ENCODE measurements at places on chromosomes 12 and 14.

DNA sequence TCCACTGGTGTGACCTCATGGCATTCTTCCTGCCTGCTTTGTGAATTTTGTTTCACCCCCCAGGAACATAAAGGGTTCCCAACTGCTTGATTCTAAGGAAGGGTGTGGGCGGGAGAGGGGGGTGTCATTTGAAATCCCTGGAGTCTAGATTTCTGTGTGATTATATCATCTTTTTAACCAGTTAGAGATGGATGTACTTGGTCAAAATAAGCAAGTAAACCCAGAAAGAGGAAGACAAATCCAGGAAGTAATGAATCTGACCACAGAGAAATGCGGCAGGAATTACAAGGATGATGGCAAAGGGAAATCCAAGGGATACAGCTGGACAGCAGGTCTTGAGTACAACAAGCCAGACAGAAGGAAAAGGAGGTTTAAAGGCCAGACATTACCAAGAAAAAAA lies 38.9 kb downstream of the DMAC2L start:
- DNase-seq: no peak

DNA sequence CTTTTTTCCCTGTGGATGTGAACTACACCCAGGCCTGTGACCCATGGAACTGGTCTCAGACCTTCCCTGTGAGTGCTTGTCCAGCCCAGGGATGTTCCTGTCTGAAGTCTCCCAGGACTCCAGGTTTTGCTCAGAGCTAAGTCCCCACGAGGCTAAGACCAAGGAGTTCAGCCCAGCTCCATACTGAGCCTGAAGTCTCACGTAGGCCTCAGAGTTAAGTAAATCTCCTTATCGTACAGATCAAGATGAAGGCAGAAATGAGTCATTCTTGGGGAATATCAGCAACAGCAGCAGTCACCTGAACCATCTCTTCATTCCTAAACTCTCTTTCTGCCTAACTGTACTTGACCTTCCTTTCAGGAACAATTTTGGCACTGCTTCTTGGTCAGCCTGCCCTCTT lies 139.8 kb downstream of the ANO6 start:
- no peak for DNase-seq

GRCh38 chr14:24513009-24513408 lies 4.9 kb upstream of the CMA1 start:
- DNase-seq: no peak

DNA sequence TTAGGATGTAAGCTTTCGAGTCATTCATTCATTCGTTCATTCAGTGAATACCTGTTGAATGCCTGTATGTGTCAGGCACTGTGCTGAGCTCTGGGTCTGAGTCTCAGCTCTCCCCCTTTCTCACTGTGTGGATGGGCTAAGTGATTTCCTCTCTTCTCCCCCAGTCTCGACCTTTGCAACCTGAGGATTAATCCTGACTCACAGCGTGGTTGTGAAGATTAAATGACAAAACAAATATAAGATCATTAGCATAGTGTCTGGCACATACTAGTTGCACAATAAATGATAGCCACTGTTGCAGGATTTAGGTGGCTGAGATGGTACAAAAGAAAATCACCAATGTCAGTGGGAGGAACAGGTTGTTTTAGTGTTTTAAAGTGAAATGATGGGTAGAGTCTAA lies 136.7 kb downstream of the GPR135 start:
- no peak for DNase-seq

- DNase-seq: no peak
Observed at GRCh38 chr14:72169521-72169920, 237.3 kb downstream of the RGS6 start.

DNA sequence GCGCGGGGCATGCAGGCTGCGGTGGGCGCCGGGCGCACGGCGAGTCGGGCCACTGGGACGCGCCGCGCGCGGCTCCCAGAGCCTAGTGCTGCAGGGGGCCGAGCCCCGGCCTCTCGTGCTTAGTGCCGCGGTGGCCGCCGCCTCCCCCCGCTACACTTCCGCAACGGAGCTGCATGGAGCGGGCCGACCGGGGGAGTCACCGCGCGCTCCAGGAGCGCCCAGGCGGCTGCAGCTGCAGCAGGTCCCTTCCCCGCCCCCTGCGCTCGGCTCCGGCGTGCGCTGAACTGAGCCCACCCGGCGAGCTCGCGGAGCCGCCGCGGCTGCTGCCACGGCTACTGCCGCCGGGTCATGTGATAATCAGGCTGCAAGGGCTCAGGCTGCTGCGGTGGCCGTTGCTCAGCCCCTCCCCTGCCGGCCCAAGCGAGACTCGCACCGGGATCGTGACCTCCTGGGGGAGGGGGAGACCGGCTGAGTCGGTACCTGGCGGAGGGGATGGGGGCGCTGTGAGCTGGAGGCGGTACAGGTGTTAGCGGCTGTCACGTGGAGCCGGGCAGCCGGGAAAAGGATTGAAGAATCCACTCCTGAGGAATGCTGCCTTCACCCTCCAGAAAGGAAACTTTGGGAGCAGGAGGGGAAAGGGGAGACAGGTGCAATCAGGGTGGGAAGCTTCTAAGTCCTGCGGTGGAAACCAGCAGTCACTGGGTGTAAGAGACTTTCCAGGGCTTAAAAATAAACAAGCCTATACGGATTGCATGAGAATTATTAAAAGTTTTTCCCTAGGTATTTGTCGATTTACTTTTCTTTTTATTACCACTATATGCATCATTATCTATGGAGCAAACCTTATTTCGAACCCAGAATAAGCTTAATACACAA lies at the start of gene PPM1H:
TSS of gene PPM1H (minus strand) at position 352 of the 876 bp plus-strand sequence. CDS start 414 bp downstream, outside the sequence.
- peak; percentile 74 for DNase-seq

DNA sequence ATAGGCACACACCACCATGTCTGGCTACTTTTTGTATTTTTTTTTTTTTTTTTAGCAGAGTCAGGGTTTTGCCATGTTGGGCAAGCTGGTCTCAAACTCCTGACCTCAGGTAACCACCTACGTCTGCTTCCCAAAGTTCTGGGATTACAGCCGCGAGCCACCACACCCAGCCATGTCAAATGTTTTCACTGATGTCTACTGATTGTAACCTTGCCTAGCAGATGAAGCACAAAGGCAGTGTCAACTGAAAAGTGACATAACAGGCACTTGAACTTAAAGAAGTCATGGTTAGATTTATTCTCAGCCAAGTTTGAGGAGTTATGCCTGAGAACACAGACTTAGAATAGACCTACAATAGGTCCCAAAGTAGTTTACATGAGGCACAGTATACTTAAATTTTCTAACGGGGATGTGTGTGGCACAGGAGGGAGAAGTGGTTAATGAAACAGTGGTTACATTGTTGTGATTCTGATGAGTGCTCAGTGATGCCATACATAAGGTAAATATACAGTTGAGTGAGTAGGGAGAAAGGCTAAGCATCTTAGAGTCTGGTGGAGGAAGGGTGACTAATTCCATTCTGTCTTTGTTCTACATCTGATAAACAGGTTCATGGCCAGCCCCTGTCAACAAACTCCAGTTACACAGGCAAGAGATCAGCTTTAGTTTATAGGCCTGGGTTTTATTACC lies 12.6 kb upstream of the RNASE4 start:
- DNase-seq: no peak

GRCh38 chr12:19236656-19237055 lies 107.1 kb downstream of the PLEKHA5 start:
- no peak for DNase-seq

- no peak for DNase-seq
Observed at GRCh38 chr12:16586350-16587109, 19.4 kb downstream of the LMO3 start.

DNA sequence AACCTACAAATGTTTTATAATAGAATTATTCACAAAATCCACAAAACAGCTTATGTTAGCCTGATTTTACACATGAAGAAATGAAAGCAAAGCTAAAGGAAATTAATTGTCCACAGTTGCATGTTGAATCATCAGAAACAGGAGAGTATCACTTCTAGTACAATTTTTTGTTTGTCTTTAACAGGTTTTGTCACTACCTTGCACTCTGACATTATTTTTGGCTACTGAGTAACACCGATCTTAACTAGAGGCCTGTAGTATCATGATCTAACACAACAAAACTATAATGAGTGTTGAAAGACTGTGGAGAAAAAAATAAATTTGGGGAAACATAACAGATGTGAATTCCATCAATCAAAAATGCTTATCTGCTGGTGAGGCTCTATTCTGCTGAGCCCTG lies 60.1 kb downstream of the TAOK3 start:
- no peak for DNase-seq

- no peak for DNase-seq
Observed at GRCh38 chr12:109624467-109624866, 50.9 kb downstream of the MVK start.

DNA sequence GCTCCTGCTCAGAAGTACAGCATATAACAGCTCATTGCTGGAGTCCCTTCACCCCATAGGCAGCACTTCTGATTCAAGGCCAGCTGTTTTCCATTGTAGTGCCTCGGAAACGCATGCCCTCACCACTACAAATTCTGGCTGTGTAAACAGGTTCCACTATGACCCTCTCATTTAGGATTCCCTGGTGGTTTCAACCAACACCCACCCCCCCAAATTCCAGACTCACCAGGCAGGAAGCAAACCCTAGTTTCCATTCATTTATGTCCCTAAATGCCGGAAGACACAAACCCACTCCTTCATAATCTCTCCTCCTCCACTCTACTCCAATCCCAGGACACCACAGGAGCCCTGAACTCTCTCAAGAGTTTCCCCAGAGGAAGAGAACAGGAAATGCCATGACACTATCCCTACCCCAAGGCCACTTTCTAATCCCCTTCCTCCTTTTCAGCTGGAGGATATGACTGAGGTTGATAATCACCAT lies 75.9 kb upstream of the TMPO start:
- peak; percentile 83 for DNase-seq

DNA sequence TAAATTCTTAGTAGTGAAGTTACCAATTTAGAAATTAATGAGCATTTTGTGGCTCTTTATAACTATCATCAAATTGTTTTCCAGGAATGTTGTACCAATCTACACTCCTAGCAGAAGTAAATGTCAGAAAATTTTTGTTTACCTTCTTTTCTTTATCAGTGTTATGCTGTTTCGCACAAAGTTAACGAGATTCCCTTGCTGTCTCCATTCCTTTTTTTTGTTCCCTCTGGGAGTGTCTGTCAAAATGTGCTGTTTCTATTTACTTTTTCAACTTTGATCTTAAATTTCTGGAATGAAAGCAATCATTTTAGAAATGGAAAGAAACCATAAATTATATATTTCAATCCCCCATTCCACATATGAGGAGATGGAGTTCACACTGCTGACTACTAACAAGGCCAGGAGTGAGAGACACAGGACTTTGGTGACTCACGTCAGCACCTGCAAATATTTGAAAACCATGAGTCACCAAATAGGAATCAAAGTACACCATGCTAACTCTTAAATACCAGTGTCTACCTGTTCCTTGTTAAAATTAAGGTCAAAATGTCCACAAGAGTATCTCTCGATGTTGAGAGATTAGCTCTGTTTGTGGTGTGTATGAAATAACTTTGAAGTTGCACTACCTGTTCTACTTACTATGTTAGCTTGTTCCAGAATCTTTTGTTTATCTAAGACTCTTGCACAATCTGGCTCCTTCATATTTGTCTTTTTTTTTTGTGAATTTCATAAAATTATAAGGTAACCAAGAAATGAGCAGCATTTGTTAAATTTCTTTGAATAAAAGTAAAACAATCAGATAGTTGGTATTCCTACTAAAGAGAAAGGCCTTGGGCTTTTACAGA lies 106.0 kb downstream of the RMST start:
- peak; percentile 50 for DNase-seq

GRCh38 chr14:23163830-23164229 lies 19.6 kb downstream of the SLC7A8 start:
- DNase-seq: no peak

- no peak for DNase-seq
Observed at GRCh38 chr12:130488358-130488710, 150.6 kb downstream of the PIWIL1 start.

GRCh38 chr12:52347551-52348510 lies 19.4 kb downstream of the KRT85 start:
- DNase-seq: no peak

- DNase-seq: no peak
Observed at GRCh38 chr12:52044292-52044983, 6.8 kb upstream of the NR4A1 start.

DNA sequence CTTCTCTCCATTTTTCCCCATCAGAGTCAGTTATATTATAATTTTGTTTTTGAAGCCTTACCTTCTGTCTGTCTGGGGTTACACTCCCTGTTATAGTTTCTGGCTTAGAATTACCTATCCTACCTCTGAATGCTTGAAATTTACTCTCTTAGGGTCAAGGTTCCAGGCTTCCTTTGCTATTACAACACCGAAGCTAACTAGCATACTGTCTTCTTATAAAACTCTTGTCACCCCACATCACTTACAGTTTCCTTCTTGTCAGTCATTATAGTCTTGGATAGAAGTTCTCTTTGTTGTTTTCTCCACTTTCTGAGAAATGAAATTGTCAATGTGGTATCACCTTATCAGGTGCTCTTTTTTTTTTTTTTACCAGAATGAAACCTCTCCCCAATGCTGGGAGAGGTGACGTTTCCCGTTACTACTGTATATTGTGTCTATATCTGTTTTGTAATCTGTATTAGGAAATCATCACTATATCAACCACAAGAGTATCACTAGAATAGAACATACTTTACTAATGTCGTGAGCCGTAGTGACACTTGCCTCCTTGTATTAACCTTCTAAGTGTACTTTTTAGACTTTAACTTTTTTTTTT lies 69.2 kb upstream of the PSMA6 start:
- no peak for DNase-seq

GRCh38 chr14:55964091-55964490 lies 154.1 kb upstream of the PELI2 start:
- DNase-seq: no peak

DNA sequence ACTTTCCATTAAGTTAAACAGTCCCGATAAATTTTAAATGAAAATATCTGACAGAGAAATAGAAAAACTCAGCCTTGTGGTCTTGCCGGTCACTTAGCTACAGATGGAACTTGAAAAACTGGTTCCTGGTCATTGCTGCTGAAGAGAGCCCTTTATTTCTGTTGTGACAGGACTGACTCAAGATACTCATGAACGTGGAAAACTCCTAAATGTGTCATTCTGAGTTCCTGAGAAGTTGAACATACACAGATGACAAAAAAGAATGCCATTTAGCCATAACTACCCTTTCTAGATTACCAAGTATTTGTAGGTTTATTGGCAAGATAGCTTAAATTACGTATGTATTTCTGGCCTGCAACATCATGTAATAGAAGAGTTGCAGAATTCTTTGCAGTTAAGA lies 134.2 kb downstream of the HMGA2 start:
- DNase-seq: peak; percentile 78

GRCh38 chr14:76277586-76278130 lies 98.3 kb upstream of the ESRRB start:
- DNase-seq: no peak

DNA sequence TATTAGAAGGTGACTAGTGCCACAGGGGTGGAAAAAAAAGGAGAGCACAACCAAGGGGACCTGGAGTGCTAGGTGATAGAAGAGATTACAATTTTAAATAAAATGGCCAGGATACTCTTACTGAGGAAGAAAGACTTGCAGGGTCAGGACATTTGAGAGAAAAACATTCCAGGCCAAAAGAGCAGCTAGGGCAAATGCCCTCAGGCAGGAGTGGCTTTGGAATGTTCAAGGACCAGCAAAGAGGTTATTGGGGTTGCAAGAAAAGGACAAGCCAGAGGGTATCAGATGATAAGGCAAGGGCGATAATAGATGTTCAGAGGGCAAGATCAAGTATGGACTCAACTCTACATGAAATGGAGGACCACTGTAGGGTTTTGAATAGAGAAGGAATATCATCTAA lies 146.4 kb downstream of the KIF21A start:
- no peak for DNase-seq

GRCh38 chr12:16330560-16330959 lies 16.9 kb upstream of the MGST1 start:
- no peak for DNase-seq
